Stimulated activated CD4-positive, alpha-beta T cell treated with anti-CD3 and anti-CD28 coated beads, Interleukin-1b, Interleukin-23, amount 100 ng/mL, for 4 hours (primary cell): ENCODE measurements at places on chromosomes 1 and 21.
A peak's percentile ranks its signal among the peaks of the same experiment; 100 is the strongest.

DNA sequence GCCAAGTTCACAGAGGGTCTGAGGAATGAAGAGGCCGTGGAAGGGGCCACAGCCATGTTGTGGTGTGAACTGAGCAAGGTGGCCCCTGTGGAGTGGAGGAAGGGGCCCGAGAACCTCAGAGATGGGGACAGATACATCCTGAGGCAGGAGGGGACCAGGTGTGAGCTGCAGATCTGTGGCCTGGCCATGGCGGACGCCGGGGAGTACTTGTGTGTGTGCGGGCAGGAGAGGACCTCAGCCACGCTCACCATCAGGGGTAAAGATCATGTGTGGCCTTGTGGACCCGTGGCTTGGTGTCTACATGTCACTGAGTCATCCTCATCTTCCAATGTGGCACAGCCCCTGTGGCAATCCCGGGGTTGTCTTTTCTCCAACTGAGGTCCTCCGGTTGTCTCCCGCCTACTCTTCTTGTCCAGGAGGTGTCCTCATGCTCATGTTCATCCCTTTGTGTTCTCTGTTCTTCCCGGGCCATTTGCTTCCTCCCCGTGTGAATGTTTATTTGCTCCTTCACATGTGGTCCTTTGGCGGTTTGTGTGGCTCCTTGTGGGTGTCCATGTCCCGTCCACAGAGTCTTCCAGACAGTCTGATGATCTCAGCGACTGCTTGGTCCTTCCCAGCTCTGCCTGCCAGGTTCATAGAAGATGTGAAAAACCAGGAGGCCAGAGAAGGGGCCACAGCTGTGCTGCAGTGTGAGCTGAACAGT lies 84.2 kb downstream of the OBSCN start:
- DNase-seq: no peak

DNA sequence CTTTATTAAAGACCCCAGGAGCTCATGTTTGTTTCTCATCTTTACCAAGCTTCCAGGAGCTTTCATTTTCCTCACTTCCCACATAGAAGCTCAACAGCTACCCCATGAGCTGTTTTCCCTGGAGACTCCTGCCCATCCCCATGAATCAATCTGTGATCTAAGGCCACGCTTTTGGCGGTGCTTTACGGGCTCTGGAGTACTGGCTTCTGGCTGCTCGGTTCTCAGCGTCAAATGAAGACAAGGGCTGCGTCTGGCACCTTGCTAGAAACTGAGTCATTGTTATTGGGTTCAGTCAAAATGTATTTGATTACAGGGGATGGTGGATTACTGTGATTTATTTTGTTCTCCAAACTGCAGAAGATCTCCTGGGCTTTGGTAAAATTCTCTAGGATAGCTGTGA lies 39.9 kb downstream of the ACP6 start:
- DNase-seq: no peak

GRCh38 chr1:157781048-157781447 lies 4.1 kb upstream of the FCRL2 start:
- no peak for DNase-seq

- no peak for DNase-seq
Measured at GRCh38 chr1:184568148-184568547, 181.3 kb downstream of the C1orf21 start.

GRCh38 chr1:35633547-35633946 lies 7.8 kb downstream of the PSMB2 start:
- no peak for DNase-seq

DNA sequence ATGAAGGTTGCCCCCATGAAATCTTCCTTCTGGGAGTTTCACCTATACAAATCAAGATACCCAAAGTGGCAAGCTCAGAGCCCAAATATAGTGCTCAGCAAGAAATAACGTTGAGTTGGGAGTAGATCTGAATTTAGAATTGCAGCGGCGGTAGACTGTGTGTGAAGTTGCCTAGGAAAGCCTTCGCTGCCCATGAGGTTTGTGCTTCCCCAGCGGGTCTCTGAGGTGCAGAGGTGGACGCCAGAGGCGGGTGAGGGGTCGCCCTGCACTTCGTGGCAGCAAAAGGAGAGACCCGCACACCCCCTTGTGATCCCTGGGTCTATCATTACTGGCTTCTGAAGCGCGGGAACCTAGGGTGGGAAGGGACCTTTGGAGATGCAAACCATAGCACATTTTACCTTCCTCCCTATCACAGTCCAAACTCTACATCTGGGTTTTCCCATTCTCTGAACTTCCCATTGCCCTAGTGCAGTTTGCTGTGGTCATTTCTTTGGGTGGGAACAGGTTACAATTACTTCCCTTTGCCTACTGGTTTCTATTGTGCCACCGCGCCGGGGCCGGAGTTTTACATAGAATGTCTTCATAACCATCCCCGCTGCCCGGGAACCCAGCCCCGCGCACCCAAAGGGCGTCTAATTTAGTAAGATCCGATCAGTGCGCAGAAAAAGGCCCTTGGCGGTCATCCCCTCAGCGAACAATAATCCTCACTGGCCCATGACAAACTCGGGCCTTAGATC lies 5.2 kb downstream of the TBX15 start:
- DNase-seq: no peak

- DNase-seq: no peak
Measured at GRCh38 chr1:99119188-99119587, 114.5 kb upstream of the PLPPR5 start.

DNA sequence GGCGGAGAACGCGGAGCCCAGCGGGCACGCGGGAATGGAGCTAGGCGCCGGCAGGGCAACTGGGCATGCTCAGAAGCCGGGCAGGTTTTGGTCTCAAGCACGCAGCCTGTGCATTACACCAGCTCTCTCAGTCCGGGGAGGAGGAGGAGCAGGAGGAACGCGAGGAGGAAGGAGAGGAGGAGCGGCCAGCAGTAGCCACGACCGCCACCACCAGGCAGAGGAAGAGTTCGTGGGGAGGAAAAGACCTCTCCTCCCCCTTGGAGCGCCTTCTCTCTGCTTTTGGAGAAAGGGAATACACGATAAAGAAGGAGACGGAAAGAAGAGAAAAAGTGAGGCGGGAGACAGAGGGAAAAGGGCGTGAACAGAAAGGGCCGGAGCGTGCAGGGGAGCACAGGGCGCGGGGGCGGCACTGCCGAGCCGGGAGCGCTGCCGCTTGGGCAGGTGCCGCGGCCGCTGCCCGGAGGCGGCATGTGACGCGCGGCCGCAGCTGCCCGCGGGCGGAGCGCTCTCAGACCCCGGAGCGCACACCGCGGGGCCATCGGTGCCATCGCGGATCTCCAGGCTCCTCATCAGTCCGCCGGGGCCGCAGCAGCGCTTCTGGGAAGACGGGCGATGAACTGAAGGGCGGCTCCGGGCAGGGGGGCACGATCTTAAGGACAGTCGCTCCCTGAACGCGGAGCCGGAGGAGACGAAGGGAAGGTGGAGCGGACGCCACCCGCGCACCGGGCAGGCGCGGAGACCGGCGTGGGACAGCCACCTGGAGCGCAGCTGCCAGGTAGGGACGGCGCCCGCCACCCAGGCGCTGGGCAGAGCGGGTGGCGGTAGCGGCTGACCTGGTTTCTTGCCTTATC lies at the start of gene CHRM3:
Gene CHRM3 (plus strand): TSS at position 116 of the 851 bp plus-strand sequence. CDS start 520,884 bp downstream, outside the sequence.
- DNase-seq: no peak

- no peak for DNase-seq
Measured at GRCh38 chr1:243731301-243731891, 118.6 kb downstream of the AKT3 start.

GRCh38 chr21:15729674-15730483 lies at the start of gene USP25:
USP25 (plus strand) TSS chr21:15729982; CDS start chr21:15730394, 412 bp downstream.
- peak; percentile 86 for DNase-seq

- DNase-seq: no peak
Measured at GRCh38 chr1:74652711-74653139, 20.9 kb downstream of the ERICH3 start.

- DNase-seq: no peak
Measured at GRCh38 chr1:77829851-77830250, 50.4 kb downstream of the MIGA1 start.

GRCh38 chr1:59128239-59128736 lies 168.6 kb upstream of the FGGY start:
- DNase-seq: no peak

DNA sequence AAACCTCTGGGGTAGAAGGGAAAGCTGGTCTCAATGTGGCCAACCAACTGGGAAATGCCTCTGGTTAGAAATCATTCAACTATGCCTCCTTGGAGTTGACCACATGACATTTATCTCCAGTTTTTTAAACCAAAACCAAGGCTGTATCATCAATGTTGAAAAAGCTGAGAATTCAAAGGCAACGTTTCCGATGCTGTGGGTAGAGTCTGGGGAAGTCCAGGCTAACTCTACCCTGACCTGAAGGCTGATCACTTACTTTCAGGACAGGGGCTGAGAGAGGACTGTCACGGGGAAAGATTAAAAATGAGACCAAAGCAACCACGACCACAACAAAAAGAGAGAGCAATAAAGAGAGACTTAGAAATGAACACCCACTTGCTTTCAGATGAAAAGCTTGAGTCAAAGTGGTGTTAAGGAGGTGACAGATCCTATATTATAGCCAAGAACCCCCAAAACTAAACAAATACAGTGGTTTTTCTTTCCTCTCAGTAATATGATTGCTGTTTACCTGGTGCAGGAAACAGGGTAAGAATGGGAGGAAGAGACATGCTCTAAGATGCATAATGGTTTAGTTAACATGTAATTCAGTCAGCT lies 90.8 kb upstream of the TNFSF4 start:
- no peak for DNase-seq
